Suprapubic skin (tissue), 4 donors: ENCODE measurements at places on chromosomes 2 and 18. TPM values are rescaled to one million over a fixed set of nuclear protein-coding genes. Genes with fewer than 3 reads are reported as not detected.
A peak's percentile ranks its signal among the peaks of the same experiment; 100 is the strongest.

ATP5MC3 gene
- 150 TPM for total RNA-seq

ALMS1 gene
- total RNA-seq, result 23.3 TPM

BMP10 gene
- total RNA-seq, result not detected

ZNF521 gene
- 11.7 TPM for total RNA-seq

TEKT4 gene
- total RNA-seq, result not detected

- no peak for DNase-seq
- no peak overlapping the region for H3K4me3 ChIP-seq
- H3K36me3 ChIP-seq, result no peaks in the 10 kb centered on the region
- no peaks in the 10 kb centered on the region for H3K27me3 ChIP-seq
- no peak overlapping the region for H3K27ac ChIP-seq
- peaks cover 10% of the 10 kb centered on the region for H3K4me1 ChIP-seq
Measured at GRCh38 chr2:37561615-37562569, 109.5 kb downstream of the CDC42EP3 start.

GRCh38 chr18:35172451-35173035 is 68.3 kb upstream of the ZNF397 start:
- H3K27ac ChIP-seq, result no peak overlapping the region
- H3K4me3 ChIP-seq, result no peak overlapping the region
- peaks cover 10% of the 10 kb centered on the region for H3K4me1 ChIP-seq
- no peak for DNase-seq
- H3K36me3 ChIP-seq, result no peaks in the 10 kb centered on the region

DNA sequence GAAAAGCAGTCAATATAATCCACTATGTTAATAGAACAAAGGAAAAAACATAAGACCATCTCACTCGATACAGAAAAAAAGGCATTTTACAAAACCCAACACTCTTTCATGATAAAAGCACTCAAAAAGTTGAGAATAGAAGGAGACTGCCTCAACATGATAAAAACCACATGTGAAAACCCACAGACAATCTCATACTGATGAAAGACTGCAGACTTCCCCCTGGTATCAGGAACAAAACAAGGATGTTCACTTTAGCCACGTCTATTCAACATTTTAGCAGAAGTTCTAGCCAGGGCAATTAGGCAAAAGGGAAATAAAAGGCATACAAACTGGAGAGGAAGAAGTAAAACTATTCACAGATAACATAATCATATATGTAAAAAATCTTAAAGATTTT is 285.9 kb downstream of the EIPR1 start:
- H3K27ac ChIP-seq, result no peak overlapping the region
- no peaks in the 10 kb centered on the region for H3K27me3 ChIP-seq
- no peak for DNase-seq

DNA sequence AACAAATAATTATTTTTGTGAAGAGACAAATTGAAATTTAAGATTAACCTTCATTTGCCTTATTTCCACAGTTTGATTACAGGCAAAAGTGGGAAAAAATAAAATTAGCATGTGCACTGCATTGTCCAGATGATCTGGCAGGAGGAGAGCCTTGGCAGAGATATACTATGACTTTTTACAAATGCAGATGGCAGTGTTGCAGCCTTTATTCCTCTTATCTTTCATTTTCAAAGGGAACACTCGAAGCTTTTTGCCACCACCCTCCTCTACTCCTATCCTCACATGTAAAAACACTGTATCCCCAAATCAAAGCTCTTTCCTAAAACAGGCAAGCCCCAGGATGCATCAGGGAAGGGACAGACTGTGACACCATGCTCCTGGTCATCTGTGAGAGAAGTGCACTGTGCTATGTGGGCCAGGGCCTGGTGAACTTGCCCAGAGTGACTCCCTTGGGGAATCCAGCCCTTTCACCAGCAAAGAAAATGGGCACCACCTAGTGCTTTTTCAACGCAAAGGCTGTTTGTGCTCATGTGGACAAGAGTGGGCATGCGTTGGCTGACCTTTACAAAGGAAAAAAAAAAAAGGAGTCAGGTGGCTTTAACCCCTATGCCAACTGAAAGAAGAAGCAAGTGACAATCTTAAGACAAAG is 74.7 kb upstream of the ETAA1 start:
- H3K4me3 ChIP-seq, result no peak overlapping the region
- H3K36me3 ChIP-seq, result no peaks in the 10 kb centered on the region

DNA sequence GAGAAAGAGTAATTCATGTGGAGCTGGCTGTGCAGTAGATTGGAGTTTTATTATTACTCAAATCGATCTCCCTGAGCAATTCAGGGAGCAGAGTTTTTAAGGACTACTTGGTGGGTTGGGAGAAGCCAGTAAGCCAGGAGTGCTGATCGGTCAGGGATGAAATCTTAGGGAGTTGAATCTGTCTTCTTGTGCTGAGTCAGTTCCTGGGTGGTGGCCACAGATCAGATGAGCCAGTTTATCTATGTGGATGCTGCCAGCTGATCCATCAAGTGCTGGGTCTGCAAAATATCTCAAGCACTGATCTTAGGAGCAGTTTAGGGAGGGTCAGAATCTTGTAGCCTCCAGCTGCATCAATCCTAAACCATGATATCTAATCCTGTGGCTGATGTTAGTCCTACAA is 17.0 kb upstream of the UGT1A8 start:
- no peaks in the 10 kb centered on the region for H3K4me1 ChIP-seq
- no peaks in the 10 kb centered on the region for H3K27me3 ChIP-seq

- H3K27me3 ChIP-seq, result no peaks in the 10 kb centered on the region
- peaks cover 2% of the 10 kb centered on the region for H3K4me1 ChIP-seq
- no peaks in the 10 kb centered on the region for H3K36me3 ChIP-seq
Measured at GRCh38 chr2:216858312-216858711, 1.6 kb downstream of the TNP1 start.

DNA sequence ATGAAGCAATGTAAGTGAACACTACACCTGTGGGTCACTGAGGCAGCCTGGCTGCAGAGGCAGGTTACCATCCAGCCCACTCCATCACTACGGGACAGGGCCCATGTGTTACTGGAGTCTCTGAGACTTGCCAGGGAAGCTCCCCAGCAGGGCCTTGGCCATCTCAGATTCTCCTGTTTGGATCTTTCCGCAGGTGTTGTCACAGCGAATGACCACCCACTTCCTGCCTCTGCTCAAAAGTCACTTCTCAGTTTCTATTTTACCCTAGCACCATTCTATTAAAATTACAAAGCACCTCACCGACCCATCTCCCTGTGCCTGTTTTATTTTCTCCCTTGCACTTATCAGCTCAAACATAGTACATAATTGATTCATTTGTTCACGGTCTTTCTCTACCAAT is 34.5 kb upstream of the L3MBTL4 start:
- no peaks in the 10 kb centered on the region for H3K36me3 ChIP-seq
- no peak overlapping the region for H3K4me3 ChIP-seq
- H3K4me1 ChIP-seq, result no peaks in the 10 kb centered on the region
- no peaks in the 10 kb centered on the region for H3K27me3 ChIP-seq
- H3K27ac ChIP-seq, result no peak overlapping the region

GRCh38 chr2:214244847-214245246 is 166.0 kb upstream of the VWC2L start:
- no peak overlapping the region for H3K27ac ChIP-seq
- no peak overlapping the region for H3K4me3 ChIP-seq

DNA sequence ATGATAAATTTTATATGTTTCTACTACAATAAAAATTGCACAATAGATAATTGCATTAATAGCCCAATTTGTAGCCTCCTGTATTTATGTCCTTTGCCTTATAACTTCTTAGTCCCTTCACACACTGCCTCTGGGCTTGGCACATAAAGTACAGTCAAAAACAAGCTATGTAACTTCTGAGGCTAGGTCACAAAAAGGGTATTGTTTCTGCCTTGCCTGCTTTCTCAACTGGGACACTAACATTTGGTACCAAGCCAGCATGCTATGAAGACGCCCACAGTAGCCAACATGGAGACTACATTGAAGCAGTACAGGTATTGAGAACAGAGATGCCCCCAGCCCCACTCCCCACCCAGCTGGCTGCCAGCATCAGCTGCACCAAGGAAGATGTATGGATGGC is 5.4 kb upstream of the SLC3A1 start:
- H3K4me1 ChIP-seq, result peaks cover 15% of the 10 kb centered on the region
- DNase-seq, result no peak
- H3K4me3 ChIP-seq, result no peak overlapping the region
- H3K27ac ChIP-seq, result peak overlapping the region; percentile 84
- no peaks in the 10 kb centered on the region for H3K27me3 ChIP-seq

- no peak for DNase-seq
- no peak overlapping the region for H3K4me3 ChIP-seq
- no peak overlapping the region for H3K27ac ChIP-seq
Measured at GRCh38 chr18:42011053-42011452, 56.0 kb downstream of the PIK3C3 start.

GRCh38 chr2:51959696-51960095 is 927.8 kb upstream of the NRXN1 start:
- H3K4me1 ChIP-seq, result no peaks in the 10 kb centered on the region
- H3K27me3 ChIP-seq, result no peaks in the 10 kb centered on the region
- H3K27ac ChIP-seq, result no peak overlapping the region
- no peak overlapping the region for H3K4me3 ChIP-seq
- H3K36me3 ChIP-seq, result no peaks in the 10 kb centered on the region

GRCh38 chr2:15058015-15058720 is 425.7 kb downstream of the LRATD1 start:
- no peak overlapping the region for H3K27ac ChIP-seq
- H3K36me3 ChIP-seq, result no peaks in the 10 kb centered on the region
- H3K4me3 ChIP-seq, result no peak overlapping the region
- no peaks in the 10 kb centered on the region for H3K27me3 ChIP-seq
- no peak for DNase-seq
- H3K4me1 ChIP-seq, result no peaks in the 10 kb centered on the region

GRCh38 chr18:13531681-13532325 is 194.6 kb downstream of the FAM210A start:
- no peak for DNase-seq
- no peak overlapping the region for H3K4me3 ChIP-seq
- no peak overlapping the region for H3K27ac ChIP-seq
- H3K4me1 ChIP-seq, result peaks cover 7% of the 10 kb centered on the region
- H3K36me3 ChIP-seq, result no peaks in the 10 kb centered on the region
- H3K27me3 ChIP-seq, result no peaks in the 10 kb centered on the region

GRCh38 chr2:2237563-2237962 is 93.5 kb downstream of the MYT1L start:
- H3K27ac ChIP-seq, result no peak overlapping the region
- no peaks in the 10 kb centered on the region for H3K36me3 ChIP-seq
- no peak for DNase-seq
- no peaks in the 10 kb centered on the region for H3K27me3 ChIP-seq
- H3K4me1 ChIP-seq, result no peaks in the 10 kb centered on the region

DNA sequence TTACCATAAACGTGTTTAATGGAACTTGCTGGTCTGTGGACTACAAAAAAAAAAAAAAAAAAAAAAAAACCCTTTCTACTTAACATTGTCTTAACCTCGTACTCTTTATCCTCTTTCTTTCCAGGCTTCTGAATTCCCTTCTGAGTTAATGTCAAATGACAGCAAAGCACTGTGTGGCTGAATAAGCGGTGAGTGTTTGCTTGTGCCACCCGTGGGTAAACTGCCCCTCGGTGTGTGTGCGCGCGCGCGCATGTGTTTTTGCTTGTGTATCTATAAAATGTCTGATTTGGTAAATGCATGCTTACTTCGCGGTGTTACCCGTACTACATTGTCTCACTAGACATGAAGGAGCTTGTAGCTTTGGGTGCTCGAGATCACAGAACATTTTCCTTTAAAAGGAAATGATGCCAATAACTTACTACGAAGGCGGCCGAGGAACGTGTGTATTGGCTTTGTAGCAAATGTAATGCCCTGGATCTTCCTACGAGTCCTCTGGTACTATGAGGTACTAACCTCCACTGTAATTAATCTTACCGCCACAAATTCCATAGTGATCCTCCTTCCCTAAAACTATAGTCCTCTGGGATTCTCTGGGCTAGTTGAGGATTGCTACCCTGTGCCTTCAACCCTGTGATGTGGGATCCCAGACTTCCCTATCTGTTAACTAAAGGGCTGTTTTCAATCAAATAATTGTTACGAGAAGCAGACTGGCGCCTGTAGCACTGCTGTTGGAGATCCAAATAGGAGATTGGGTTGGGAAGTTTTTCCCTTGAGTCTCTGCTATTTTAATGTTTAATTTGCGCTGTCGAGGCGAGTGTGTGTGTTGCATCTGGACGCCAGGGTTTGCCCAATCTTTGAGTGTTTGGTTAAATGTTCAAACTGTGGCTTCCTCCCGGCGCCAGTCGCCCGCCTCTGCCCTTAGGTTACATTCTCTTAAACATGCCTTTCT is 1.1 kb downstream of the ID2 start:
- no peaks in the 10 kb centered on the region for H3K27me3 ChIP-seq
- H3K36me3 ChIP-seq, result no peaks in the 10 kb centered on the region

- H3K27ac ChIP-seq, result no peak overlapping the region
- no peaks in the 10 kb centered on the region for H3K27me3 ChIP-seq
- H3K36me3 ChIP-seq, result peaks cover 7% of the 10 kb centered on the region
- DNase-seq, result no peak
- H3K4me3 ChIP-seq, result no peak overlapping the region
- no peaks in the 10 kb centered on the region for H3K4me1 ChIP-seq
Measured at GRCh38 chr18:56835331-56835730, 184.2 kb downstream of the WDR7 start.

GRCh38 chr2:109724533-109725460 is 69.3 kb upstream of the RGPD5 start:
- peak; percentile 44 for DNase-seq
- no peaks in the 10 kb centered on the region for H3K36me3 ChIP-seq
- no peaks in the 10 kb centered on the region for H3K27me3 ChIP-seq
- H3K4me1 ChIP-seq, result peaks cover 25% of the 10 kb centered on the region
- H3K4me3 ChIP-seq, result no peak overlapping the region

- no peaks in the 10 kb centered on the region for H3K27me3 ChIP-seq
- DNase-seq, result no peak
- H3K36me3 ChIP-seq, result no peaks in the 10 kb centered on the region
- H3K4me1 ChIP-seq, result no peaks in the 10 kb centered on the region
- H3K27ac ChIP-seq, result no peak overlapping the region
- no peak overlapping the region for H3K4me3 ChIP-seq
Measured at GRCh38 chr2:158120664-158121641, 19.3 kb downstream of the UPP2 start.

DNA sequence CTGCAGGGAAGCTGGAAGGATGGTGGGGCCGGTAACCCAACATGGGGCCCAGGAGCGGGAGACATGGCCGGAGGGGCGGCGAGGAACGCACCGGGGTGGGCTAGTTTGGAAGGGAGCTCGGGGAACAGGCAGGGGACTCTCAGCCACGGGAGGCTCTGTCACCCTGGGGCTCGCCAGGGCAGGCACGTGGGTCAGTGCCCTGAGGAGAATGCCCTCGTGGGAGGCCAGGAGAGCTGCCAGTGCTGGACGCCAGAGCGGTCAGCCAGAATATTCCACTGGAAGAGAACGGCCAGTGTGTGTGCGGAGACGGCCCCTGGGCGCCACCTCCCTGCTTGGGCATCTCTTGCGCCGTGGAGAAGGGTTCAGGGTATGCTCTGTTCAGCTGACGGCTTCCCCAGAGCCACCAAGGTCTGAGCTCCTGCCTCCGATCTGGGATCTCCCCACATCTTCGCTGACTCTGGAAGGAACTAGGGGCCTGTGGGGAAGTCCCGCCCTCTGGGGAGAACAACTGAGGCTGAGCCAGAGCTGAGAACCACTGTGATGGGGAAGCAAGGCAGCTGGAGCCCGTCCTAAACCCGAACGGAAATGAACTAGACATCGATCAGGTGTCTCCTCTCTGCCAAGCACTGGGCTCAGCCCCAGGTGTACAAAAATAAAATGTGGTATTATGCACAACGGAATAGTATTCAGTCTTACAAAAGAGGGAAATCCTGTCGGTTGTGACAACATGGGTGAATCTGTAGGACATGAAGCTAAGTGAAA is 49.3 kb downstream of the TNP1 start:
- no peaks in the 10 kb centered on the region for H3K36me3 ChIP-seq
- no peak overlapping the region for H3K4me3 ChIP-seq
- H3K4me1 ChIP-seq, result peaks cover 11% of the 10 kb centered on the region
- DNase-seq, result no peak
- no peaks in the 10 kb centered on the region for H3K27me3 ChIP-seq
